ENCODE measurements at places on chromosomes 6 and 20.

DNA sequence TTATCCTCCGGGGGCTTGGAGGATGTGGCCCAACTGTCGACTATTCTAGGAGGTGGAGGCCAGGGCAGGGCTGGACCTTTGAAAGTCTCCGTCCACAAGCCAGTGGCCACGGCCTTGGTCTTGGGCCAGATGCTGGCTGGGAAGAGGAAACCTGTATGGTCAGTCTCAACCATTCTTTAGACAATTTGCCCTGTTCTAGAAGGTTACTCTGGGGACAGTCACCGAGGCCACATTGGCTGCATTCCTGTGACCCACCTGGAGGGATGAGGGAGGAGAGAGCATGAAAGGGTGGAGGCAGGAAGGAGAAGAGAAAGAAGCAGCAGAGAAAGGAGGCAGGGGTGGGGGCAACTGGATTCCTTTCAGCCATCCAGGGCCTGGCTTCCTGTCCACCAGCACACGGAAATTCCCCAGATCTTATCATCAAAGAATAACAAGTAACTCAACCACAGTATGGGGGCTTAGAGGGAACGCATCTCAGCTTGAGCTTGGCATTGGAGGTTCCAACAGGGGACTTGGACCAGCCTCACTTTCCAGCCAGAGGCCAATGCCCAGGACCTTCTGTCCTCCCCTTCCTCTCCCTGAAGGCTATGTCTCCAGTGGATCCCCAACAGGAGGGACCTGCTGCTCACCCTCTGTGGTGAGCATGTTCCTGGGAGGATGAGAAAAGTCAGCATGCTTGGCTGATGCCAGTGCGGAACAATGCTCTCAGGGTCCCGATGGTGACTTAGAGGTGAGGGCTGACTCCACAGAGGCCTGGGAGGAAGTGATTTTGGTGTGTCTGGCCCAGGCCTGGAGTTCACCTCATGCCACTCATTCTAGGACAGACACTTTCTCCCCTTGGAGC is 30.4 kb downstream of the TGM2 start:
- DNase-seq = no peak

GRCh38 chr6:158919865-158920264 is 80.1 kb downstream of the RSPH3 start:
- DNase-seq = no peak

GRCh38 chr6:116105247-116105646 is 4.6 kb downstream of the NT5DC1 start:
- DNase-seq = no peak

GRCh38 chr20:62805711-62806382 is 1.2 kb downstream of the OGFR start:
- DNase-seq = no peak

DNA sequence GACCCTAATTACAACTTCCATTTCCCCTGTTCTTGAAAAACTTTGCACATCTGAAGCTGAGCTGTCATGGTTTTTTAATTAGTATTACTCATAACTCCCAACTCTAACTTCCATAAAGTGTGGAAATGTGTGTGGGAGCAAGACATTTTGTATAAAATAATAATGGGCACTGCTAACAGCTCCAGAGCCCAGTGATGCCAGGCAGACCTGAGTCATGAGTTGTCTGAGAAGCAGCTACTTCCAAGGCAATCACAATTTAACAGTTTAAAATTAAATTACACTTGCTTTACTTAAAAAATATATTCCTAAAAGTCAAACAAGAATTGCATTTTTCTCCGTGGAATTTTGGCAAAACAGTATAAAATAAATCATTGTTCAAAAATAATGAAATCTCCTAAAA is 6.4 kb downstream of the SLC2A12 start:
- DNase-seq = no peak

DNA sequence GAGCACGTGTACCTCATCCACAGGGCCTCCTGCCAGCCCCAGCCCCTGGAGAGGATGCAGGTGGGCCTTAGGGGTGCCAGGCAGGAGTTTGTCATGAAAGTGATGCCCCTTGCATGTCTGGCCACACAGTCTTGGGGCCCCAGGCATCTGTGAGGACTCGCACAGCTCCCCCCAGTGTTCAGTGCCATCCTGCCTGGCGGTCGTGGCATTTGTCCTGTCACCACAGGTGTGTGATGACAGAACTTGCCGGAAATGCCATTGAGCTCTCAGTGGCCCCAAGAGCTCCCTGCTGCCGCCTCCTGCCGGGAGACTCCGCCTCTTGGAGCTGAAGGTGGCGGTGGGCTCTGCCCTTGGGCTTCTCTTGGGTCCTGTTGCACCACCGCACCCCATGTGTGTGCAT is 30.6 kb upstream of the ADRM1 start:
- no peak for DNase-seq

- no peak for DNase-seq
Observed at GRCh38 chr6:120354452-120355098, 979.7 kb downstream of the TBC1D32 start.

GRCh38 chr20:10970109-10970508 is 296.3 kb upstream of the JAG1 start:
- DNase-seq = no peak

- no peak for DNase-seq
Observed at GRCh38 chr6:36907781-36908180, 22.0 kb downstream of the C6orf89 start.

DNA sequence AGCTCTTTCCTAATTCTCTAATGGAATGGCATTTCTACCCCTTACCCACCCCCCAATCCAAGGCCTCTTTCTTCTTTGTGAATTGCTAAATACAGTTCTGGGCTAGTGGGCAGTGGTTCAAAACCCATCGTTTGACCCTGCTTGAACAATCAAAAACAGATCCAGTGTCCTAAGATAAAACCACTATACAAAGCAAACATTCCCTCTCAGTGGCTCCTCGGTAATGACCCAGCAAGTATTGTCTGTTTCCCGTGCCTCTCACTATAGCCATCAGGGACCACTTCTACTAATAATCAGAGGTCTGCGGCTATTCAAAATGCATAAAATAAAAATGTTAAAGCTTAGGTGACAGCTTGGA is 143.5 kb upstream of the AKAP12 start:
- DNase-seq = no peak

- DNase-seq = no peak
Observed at GRCh38 chr6:43699564-43700186, 12.1 kb upstream of the MRPS18A start.

DNA sequence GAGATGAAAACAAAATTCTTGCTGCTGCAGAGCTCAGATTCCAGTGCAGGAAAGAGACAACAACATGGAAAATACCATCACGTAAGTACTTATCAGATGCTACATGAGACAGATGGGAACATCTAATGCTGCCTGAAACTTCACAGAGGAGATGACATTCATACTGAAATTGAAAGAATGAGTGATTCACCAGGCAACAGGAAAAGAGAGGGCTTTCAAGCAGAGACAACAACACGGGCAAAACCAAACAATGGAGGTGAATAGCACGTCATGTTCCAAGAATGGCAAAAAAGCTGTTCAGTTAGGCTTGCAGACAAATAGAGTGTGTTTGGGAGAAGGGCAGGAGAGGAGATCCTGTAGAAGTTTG is 39.3 kb downstream of the GTF2H5 start:
- no peak for DNase-seq

DNA sequence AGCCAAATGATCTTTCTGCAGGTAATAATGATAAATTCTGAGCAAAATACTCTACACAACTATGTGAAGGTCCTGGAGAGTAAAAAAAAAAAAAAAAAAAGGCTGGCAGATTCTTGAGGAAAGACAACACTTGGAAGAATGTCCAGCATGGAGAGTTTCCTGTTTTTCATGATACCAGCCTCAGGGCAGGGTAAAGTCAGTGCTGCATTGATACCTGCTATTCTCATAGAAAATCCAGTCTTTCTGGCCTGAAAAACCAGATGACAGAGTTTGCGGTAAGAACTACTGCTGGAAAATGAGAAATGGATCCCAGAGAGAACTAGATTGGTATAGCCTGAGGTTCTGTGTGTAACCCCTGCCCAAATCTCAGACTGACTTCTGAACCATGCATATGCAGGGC is 89.1 kb downstream of the AFG1L start:
- DNase-seq = no peak

DNA sequence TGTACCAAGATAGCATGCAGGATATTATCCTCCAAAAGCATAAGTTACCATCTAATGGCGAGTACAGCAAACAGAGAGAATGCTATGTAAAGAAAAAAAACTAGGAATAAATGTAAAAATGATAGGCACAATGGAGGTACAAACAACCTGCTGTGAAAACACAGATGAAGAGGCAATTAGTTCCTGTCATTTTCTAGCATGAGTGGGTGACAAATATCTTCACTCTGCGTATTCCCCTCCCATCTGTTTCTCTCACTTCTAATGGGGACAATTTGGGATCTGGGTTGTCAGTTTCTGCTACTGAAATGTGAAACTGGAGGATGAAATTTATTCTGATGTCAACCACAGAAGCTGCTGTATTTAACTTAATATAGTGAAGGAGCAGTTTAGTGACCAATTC is 11.7 kb upstream of the PTPRK start:
- DNase-seq = no peak

GRCh38 chr6:52346503-52346902 is 15.4 kb upstream of the PAQR8 start:
- DNase-seq = no peak

DNA sequence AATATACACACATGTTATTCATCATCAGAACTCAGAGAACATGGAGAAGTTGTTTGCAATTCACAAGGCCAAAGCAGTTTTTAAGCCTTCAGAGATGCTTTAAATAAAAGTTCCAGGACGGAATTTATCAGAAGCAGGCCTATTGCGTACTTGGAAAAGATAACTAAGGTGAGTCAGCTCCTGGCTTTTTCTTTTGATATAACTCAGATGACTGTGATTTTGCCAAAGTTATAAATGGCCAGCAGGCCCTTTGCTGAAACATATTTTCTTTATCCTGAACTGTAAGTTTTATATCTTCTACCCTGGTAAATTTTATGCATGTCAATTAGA is 55.0 kb upstream of the PLCB1 start:
- no peak for DNase-seq

- DNase-seq = no peak
Observed at GRCh38 chr6:46010771-46011170, 4.9 kb downstream of the CLIC5 start.

GRCh38 chr6:70363741-70364493 is 49.4 kb upstream of the FAM135A start:
- DNase-seq = no peak

- DNase-seq = no peak
Observed at GRCh38 chr20:47991875-47992488, 206.7 kb upstream of the SULF2 start.

DNA sequence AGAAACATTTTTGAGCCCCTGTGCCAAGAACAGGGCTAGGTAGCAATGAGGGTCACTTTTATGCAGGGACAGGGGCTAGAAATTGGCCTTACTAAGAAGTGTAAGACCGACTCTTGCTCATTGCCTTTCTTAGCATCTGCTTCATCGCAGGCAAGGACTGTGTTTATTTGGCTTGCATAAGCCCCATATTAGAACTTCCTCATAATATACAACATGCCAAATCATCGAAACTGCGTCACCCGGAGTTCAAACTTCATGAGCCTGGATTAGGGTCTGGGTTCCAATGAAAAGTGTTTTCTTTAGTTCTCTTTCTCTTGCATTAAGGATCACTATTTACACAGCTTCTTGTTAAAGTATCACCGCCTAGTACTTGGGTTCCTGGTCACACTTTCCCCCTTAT is 977 bp upstream of the SMAP1 start:
- no peak for DNase-seq

- no peak for DNase-seq
Observed at GRCh38 chr20:53623134-53623453, 29.5 kb upstream of the ZNF217 start.

GRCh38 chr20:62832212-62832922 is 15.5 kb downstream of the COL9A3 start:
- DNase-seq = no peak

- no peak for DNase-seq
Observed at GRCh38 chr6:119908157-119908556, 558.6 kb upstream of the MAN1A1 start.

GRCh38 chr20:19849341-19850197 is 91.5 kb downstream of the RIN2 start:
- DNase-seq = no peak

DNA sequence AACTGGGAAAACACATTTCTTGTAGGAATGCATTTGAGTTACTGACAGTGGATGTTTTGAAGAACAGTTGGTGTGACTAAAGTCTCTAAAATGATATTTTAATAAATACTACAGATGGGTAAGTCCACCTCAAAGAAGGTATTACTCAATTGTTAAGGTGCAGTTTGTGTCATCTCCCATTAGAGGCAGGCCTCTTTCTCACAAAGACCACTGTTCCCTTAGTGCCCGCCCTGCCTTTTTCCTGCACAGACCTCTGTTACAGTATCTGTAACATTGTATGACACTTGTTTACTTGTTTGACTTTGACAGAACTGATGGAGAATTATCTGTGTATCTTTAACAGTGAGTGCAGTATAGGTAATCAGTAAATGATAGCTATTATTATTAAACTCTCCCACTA is 5.2 kb upstream of the CRIP3 start:
- DNase-seq = no peak

- DNase-seq = no peak
Observed at GRCh38 chr6:110095101-110095500, 84.4 kb downstream of the WASF1 start.

DNA sequence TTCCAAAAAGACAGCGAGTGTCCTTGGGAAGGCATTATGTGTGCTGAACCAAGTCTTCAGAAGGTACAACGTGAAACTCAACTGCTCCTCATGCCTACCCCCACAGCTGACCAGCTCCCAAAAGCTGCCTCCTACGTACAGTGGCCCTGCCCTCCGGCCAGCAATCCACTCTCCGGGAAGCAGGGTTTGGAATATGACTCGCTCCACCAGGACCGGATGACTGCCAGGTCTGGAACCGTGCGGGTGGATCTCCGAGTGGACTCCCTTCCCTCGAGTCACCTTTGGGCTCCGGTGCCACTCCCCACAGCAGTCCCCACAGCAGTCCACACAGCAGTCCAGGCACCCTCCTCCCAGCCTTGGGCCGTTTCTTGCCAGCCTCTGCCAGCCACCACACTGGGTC is 4.3 kb downstream of the ZBTB46 start:
- DNase-seq = no peak

- no peak for DNase-seq
Observed at GRCh38 chr6:5135788-5136376, 50.7 kb downstream of the PPP1R3G start.

DNA sequence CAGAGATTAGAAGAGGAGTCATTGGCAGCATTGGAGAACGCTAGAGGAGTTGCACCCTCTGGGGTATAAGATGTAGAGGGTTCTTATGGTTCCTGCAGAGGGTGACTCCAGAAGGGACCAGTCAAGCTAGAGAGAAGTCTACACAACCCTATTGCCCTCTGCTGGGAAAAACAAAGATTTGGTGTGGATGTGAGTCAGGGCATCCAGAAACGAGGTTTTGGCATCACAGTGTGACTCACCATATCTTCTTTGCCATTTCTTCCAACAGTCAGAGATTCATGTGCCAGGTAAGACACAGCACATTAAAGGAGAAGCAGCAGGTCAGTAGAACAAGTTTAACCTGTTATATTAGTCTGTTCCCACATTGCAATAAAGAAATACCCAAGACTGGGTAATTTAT is 598.8 kb downstream of the MAFB start:
- no peak for DNase-seq

GRCh38 chr6:3231247-3232016 is 4.0 kb upstream of the TUBB2B start:
- no peak for DNase-seq
